ENCODE measurements at places on chromosomes 1 and 21.
A peak's percentile ranks its signal among the peaks of the same experiment; 100 is the strongest.

- no peak for DNase-seq
Observed at GRCh38 chr1:112722601-112723510, 7.7 kb upstream of the PPM1J start.

GRCh38 chr1:10325521-10325920 is 73.3 kb upstream of the PGD start:
- no peak for DNase-seq

DNA sequence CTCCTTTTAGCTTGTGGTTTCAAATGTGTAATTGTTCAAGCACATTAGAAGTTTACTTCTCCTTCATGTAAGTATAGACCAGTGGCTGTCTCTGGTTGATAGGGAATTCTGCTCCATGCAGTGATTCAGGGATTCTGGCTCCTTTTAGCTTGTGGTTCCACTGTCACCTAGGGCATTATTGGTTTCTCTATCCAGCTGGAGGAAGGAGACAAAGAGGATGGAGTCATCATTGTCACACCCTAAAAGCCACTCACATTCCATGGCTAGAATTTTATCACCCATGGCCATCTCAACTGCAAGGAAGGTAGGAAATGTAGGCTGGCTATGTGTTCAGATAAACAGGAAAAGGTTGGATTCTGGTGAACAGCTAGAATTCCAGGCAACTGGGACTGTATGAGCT is 131.2 kb downstream of the URB2 start:
- DNase-seq, result no peak

DNA sequence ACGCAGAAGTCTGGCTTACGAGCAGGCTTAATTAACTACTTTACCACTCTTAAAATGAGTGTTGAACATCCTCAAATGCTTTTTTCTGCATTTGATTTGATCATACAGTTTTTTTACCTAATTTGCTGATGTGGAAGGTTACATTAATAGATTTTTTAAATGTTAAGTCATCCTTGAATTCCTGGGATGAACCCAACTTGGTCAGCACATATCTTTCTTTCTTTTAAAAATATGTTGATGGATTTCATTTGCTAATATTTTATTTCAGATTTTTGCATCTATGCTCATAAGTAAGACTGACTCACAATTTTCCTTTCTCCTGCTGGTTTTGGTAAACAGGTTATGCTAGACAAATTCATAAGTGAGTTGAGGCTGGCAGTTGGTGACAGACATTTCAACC is 82.9 kb downstream of the LHX4 start:
- no peak for DNase-seq

GRCh38 chr1:167832693-167833092 is 81.2 kb downstream of the ADCY10 start:
- DNase-seq, result no peak

DNA sequence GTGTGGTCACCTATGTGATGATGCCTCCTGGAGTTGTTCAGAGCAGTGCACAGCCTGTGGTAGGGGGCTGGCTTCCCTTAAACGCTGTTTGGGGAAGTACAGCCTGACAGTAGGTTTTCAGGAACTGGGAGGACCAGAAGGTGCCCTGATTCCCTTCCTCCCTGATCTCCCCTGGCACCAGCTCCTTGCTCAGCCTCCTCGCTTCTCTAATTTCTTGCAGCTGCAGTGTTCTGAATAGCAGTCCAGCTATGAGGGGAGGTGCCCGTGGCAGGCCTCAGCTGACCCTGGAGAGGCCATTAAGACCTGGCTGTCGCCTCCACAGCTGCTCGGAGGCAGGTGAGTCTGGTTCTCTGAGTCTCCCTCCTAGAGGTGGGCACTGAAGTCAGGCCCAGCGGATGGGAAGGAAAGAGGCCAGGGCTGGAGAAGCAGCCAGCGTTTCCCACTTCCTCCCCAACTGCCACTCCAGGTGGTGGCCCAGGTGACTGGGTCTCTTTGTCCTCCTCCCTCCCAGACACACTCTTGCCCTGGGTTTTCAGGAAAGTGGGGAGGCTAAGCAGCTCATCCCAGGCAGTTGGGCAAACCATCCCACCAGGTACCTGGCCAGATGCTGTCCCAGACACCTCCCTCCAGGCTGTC is 52.0 kb upstream of the RPL11 start:
- DNase-seq, result no peak

DNA sequence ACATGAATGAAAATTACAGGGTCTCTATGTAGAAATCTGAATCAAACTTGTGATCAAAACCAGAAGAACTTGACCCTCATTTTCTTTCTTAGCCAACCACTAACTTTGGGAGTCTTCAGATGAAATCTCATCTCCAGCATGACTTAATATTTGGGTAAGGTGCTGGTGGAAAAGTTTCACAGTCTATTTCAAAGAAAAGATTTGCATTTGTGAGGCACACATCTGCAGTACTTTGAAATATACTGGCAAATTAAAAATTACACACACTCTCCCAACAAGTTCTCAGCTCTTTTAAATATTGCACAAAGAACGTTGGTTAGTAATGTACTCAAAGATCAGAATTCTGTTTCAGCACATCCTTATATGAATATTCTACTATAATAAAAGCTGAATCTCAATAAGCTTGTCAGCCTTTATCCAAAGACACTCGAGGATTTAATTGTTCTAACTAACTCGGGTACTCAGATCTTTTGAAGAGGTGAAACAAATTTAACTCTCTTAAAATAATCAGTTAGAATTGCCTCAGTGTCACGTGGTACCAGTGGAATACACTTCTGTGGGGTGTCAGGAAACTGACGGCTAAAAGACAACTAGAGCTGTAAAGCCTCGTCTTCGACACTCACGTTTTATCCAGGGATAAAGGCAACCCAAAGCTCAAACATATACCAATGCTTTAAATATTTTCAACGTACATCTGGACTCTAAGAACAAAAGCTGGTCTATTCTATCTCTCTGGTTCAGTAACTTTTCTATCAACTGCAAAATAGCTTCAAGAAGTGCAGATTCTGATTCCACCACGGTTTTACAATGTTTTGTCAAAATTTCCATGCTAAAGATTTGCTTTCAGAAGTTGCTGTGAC is 19.0 kb downstream of the SAMSN1 start:
- peak; percentile 53 for DNase-seq

DNA sequence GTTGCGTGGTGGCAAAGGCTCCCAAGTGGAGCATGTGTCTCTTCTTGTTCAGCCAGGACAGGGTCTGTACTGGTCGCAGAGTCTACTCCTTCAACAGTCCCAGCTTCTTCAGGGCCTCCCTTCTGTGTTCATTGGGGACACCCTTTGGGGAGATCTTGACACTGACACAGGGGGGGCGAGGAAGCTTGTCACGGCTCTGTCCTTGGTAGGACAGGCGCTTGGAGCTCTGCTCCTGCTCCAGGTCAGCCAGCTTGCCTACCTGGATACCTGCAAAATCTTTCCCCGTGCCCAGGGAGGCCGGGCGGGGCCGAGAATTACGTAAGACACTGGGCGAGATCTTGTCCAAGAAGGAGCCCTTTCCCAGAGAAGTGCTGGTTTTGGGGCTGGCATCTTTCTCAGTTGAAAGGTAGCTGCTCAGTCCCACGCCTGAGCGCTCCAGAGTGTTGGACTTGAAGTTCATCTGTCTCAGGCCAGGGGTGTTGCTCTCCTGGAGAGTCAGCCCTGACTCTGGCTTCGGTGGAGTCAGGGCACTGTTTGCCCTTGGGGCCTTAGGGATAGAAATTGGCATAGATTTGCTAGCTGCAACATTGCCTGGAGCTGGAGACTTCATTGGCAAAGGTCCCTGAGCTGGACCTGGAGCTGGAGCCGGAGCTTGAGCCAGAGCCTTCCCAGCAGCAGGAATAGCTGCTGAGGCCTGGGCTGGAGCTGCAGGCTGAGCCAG is 10.5 kb downstream of the C1orf116 start:
- no peak for DNase-seq

DNA sequence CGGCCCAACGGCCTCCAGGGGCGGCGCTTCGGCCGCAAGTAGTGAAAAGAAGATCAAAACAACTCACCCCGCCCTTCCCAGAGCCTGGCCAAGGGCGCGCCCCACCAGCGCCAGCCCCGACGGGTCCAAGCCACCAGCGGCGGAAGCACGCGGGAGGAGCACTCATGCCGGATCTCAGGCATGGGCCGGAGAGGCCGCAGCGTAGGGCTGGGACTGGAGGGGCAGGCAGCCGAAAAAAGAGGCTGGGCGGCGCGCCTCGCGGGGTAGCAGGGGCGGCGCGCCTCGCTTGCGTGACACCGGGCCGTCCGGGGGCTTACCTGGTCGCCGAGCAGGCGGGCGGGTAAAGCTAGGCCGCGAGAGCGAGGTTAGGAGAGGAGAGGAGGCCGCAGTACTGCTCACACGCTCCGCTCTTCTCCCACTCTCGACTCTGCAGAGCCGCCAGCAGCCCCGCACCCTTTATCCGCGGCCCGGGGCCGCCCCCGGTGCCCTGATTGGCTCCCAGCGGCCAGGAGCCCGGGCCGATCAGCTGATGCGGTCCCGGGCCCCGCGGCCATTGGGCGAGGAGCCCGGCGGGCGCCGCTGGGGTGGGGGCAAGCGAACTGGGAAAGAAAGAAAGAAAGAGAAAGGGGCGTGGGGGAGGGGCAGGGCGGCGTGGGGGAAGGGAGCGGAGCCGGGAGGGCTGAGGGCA is at the start of gene GLUL:
TSS of gene GLUL (minus strand) at position 429 of the 688 bp plus-strand sequence. CDS start 3,053 bp downstream, outside the sequence.
- DNase-seq, result peak; percentile 81

Measured in CD4-positive, alpha-beta T cell treated with Interferon alpha-2 for 1 hour (primary cell).